ENCODE measurements at places on chromosomes 2 and 18.

DNA sequence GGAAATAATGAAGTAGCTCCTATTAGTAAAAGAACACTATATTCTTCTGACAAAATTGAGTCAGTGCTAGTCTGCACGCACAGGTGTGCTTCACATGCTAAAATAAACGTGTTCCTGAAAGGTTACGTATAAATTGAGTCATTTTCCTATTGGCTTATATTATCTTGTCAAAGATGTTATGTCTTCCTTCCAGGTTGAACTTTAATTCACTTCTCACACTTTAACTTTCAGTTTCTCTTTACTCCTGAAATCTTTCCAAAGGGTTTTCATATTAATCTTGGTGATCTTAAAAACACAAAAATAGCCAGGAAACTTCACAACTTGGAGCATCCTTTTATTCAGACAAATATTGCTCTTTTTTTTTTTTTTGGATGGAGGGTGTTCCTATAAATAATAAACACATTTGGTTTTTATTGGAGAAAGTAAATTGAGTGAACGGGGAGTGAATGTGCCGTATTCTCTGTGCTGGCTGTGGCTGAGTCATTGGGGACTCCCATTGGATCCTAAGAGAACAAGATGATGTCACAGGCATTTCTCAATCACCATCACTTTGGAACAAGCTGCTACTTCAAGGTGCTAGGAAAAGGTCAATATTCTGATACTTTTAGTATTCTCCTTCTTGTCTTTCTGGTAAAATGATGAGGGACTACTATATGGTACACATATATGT, 150.2 kb upstream of the SPATS2L start:
- no peak for DNase-seq

DNA sequence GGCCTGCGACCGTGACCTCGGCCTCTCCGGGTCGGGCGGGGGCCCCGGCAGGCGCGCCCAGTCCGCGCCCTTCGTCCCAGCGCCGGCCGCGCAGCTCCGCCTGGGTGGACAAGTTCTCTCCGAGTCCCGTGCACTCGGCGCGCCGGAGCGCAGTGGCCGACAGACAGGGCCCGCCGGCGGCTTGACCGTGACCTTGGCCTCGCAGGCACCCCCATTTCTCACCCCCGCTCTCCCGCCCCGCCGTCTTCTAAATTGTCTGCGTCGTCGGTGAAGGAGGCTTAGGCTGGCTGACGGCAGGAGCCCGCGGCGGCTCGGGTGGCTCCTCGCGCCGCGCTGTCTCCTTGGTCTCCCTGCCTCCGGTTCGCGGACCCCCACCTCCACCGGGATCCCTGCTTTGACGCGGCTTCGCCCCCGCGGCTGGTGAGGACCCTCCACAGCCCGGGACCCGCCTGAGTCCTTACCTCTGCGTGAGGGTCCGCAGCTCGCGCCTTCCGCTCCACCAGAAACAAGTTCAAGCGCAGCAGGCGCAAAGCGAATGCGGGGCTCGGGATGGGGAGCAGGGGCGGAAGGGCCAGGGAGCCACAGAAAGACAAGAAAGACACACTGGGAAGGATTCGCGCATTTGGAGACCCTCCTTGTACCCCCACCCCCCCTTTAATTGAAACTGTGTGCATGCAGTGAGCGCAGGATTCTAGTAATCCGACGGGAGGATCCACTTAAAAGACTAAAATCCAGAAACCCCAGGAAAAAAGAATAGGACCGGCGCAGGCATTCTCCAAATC, 4.0 kb downstream of the PTGR3 start:
- DNase-seq, result no peak

GRCh38 chr2:11213090-11213638, 57.9 kb downstream of the SLC66A3 start:
- DNase-seq, result no peak

DNA sequence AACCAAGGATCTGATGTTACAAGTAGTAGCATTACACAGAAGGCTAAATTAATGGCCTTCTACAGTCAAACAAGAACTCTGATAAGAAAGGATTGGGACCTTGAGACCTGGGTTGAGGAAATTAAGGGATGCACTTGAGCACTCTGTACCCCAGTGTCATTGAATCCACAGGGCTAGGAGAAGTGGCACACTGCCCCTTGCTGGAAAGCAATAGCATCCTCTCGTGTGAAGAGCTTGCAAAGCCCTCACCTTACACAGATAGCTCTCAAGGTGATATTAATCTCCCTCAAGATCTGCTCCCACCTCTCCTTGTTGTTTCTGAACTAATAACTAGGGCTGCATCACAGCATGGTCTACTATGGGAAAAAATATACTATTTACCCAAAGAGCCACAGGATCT, 26.5 kb upstream of the CHST9 start:
- DNase-seq, result no peak

GRCh38 chr18:24112874-24113615, 25.8 kb upstream of the CABYR start:
- no peak for DNase-seq

- no peak for DNase-seq
Observed at GRCh38 chr2:191618786-191619185, 59.1 kb upstream of the NABP1 start.

GRCh38 chr18:79598633-79599175, 80.9 kb upstream of the CTDP1 start:
- no peak for DNase-seq

DNA sequence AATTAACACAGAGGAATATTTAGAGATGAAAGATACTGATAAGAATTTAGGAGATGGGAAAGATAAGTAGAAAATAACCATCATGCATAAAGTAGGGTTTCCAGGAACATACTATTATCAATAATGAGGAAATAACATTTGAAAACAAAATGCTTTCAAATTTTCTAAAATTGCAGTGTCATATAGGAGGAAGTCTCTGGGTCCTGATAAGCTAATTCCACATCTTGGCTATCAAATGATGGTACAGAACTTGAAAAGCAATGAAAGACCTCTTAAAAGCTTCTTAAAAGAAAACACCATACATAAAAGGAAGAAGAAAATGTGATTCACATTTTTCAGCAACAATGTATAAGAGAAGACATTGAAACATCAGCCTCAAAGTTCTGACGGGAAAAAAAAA, 1024.8 kb downstream of the TSN start:
- no peak for DNase-seq

GRCh38 chr2:33241581-33241980, 234.9 kb upstream of the RASGRP3 start:
- DNase-seq, result no peak

DNA sequence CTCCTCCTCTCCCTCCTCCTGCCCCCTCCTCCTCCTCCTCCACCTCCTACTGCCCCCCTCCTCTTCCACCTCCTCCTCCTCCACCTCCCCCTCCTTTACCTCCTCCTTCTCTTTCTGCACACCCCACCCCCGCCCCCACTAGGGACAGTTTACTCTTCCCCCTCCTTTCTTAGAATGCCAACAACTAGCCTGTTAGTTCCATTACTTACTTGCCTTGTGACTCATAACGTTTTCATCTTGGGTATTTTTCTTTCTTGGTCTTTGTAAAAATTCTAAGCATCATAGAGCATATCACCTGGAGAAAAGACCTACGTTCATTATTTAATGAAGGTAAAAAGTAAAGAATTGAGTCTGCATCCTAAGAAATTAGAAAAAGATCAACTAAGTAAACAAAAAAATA, 165.3 kb downstream of the NEDD4L start:
- DNase-seq, result no peak

DNA sequence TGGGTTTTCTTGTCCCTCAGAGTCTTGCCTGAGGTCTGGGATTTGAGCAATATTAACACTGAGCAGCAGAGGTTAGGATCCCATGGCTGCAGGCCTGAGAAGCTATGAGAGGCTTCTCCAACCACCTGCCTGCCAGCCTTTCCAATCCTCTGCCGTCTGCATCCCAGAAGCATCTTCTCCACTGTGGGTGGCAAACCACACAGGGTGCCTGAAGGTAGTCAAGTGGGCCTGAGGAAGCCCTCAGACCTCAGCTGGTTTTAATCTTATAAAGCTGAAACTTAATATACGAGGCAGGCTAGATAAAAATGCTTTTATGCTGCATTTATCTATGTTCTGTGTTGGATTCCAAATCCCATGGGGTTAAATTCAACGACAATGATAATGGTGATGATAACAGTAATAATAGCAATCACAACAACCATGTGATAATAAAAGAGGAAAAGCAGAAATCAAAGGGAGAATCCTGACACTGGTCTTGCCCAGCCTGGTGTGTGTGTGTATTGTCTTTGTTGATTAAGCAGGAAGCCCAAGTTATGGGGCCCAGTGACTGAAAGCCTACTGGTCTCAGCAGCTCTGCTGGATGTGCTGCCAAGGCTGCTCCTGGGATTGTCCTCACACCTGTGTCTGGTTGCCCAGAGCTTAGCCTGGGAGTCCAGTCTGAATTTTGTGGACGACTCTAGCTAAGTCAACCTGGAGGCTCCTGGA, 59.7 kb upstream of the LDAH start:
- no peak for DNase-seq

DNA sequence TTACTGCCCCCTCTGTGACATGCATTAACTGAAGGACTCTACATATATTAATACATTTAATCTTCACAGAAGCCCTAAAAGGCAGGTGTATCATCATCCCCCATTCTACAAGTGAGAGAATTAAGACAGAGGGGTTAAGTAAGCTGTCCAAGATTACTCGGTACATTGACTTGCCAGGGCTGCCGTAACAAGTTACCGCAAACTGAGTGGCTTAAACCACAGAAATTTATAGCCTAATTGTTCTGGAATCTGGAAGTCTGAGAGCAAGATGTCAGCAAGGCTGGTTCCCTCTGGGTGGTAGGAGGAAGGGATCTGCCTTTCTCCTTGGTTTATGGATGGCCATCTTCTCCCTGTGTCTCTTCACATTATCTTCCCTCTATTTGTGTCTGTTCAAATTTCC, 605.5 kb downstream of the EPHA4 start:
- no peak for DNase-seq

DNA sequence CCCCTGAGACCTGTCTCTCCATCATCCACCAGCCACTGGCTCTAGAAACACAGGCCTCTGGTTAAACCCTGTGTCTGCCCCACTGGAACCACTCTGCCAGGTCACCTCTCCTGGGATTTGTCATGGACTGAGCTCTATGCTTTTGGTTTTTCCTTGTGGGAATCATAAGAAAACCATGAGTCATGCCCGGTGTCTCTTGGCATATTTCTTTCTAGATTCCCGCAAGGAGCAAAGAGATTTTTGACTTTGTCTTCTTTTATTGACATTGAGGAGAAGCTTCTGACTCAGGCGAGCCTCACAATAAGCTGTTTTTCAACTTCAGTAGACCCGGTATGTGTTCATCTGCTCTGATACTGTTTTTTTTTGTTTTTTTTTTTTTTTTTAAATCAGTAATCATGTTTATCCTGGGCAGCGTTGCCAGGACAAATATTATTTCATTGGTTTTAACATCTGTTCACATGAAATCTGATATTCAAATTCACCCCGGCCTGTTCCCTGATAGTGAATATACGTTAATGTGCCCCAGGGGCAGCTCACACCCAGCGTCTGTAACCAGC, 207.1 kb downstream of the ACKR3 start:
- no peak for DNase-seq

DNA sequence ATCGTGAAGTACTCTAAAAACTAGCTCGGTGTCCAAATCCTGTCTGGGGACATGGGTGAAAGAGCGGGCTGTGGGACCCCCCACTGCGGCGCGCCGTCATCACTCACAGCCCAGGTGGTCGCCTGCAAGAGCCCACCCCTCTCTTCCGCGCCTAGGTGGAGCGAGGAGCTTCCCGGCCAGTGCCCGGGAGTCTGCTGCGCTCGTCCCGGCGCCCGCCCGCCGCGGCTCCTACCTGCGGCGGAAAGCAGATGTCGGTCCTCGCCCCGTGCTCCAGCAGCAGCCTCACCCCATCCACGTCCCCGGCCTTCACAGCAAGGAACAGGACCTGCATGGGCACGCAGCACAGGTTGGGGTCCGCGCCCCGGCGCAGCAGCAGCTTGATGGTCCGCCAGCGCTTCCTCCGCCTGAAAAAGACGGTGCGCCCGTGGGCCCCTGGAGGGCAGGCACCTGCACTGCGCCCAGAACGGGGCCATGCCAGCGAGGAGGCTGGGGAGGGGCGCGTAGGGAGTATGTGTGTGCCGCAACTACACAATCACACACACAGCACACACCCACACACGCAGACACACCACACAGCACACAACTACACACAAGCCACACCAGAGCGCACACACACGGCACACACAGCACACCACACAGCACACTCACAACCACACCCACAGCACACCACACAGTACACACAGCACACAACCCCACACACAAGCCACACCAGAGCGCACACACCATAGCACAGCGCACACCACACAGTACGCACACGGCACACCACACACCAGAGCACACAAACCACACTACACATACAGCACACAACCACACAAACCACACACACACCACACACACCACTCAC, 37.4 kb downstream of the ANKMY1 start:
- DNase-seq, result no peak

GRCh38 chr2:192243488-192243887, 48.8 kb upstream of the TMEFF2 start:
- no peak for DNase-seq

- no peak for DNase-seq
Observed at GRCh38 chr2:233862261-233862768, 5.9 kb downstream of the MSL3B start.

DNA sequence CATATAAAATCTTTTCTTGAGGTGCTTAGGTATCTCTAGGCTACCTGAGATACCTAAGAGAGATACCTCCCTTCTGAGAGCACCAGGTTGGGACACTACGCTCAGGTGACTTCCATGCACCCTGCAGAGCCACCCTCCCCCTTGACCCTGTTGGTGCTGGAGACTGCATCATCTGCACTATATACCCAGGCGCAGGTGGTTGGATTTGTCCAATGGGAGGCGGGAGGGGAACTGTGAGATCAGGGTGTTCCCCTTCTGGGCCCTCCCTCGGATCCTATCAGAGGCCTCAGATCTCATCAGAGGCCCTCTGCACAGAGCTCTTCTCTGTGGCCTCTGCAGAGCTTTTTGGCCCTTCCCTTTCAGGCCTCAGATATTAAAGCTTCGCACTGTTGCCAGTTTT, 158.4 kb downstream of the SH3RF3 start:
- DNase-seq, result no peak

GRCh38 chr18:9707381-9708056, 582 bp upstream of the RAB31 start:
- DNase-seq, result no peak

DNA sequence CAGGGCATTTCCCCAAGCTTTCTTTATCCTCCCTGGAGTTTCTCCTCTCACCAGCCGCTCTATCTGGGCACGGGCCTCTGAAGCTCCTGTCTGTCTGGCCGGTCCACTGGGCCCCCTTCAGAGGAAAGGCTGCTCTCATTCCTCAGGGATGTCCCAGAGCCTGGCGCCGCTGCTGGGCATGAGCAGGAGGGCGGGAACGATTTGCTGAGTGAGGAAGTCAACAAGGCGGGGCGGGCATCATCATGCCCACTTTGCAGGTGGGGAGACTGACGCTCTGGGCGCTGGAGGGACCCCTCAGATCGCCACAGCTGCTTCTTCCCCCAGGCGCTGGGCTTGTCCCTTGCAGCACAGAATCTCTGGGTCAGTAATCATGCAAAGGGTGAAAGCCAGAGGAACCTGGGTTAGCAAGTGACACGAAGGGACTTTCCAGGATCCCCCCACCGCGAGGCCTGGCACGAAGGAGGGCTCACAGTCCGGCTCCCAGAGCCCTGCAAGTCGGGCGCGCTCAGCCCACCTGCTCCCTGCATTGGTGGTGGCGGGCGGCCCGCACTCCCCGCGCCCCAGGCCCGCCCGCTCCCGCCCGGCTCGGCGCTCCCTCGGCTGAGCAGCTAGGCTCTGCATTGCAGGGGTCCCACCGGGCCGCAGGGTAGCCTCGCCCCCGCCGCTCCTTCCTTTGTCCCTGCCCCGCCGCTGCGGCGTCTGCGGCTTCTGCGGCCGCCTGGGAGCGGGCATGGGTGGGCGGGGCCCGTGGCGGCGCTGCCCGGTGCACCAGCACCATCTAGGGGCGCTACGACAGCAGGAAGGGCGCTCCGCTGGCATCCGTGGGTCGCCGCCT, 157.8 kb downstream of the CYRIA start:
- DNase-seq, result no peak

Data from stimulated activated CD4-positive, alpha-beta T cell treated with anti-CD3 and anti-CD28 coated beads, Interleukin-2, amount 100 ng/mL, for 48 hours (primary cell).